ENCODE measurements at places on chromosomes 16 and 17. TPM values are rescaled to one million over a fixed set of nuclear protein-coding genes. Genes with fewer than 3 reads are reported as not detected.
A peak's percentile ranks its signal among the peaks of the same experiment; 100 is the strongest.

GRCh38 chr17:54785643-54786268 is 114.9 kb upstream of the TOM1L1 start:
- no peak for DNase-seq

GRCh38 chr16:80226499-80226898 is 314.3 kb upstream of the DYNLRB2 start:
- no peak for DNase-seq

DNA sequence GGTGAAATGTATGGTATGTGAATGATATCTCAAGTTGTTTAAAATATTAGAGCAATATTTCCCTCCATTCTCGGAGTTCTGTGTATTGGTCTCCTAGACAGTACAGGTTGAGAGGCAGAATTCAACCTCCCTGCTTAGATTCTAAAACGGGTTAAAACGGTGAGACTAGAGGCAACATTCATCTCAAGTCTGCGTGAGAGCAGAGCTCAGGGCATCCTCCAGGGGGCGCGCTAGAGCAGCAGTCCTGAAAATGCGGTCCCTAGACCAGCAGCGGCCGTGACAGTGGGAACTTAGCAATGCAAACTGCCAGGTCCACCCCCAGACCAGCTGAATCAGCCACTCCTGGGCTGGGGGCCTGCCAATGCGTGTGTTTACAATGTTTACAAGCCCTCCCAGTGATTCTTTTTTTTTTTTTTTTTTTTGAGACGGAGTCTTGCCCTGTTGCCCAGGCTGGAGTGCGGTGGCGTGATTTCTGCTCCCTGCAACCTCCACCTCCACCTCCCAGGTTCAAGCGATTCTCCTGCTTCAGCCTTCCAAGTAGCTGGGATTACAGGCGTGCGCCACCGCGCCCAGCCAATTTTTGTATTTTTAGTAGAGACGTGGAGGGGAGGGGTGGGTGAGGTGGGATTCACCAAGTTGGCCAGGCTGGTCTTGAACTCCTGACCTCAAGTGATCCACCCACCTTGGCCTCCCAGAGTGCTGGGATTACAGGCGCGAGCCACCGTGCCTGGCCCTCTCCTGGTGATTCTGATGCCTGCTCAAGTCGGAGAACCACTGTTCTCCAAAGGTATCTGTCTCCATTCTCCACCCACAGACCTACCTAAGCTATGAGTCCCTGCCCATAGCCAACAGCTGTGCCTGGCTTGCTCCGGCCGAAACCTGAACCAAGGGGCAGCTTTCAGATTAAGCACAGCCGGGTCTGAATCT is 24.2 kb downstream of the KLHL36 start:
- peak; percentile 82 for DNase-seq

- DNase-seq = no peak
These were observed 10.6 kb downstream of the ZSCAN10 start for GRCh38 chr16:3088450-3088849.

DNA sequence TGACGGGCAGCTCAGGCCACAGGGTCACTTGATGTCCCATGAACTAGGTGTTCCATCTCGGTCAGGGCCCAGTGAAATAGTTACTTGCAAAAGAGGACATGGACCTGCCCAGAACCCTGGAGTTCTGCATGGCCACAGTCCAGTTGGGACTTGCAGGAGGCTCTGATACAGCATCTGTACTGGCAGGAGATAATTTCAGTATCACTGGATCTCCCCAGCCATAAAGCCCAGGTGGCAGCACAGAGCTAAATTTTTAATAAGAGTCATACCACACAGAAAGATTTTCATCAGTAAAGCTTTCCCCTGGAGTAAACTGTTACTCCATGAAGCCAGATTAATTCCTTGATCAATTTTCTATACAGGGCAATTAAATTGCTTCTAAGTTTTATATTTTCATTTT is 18.0 kb upstream of the SLC16A5 start:
- DNase-seq = no peak

DNA sequence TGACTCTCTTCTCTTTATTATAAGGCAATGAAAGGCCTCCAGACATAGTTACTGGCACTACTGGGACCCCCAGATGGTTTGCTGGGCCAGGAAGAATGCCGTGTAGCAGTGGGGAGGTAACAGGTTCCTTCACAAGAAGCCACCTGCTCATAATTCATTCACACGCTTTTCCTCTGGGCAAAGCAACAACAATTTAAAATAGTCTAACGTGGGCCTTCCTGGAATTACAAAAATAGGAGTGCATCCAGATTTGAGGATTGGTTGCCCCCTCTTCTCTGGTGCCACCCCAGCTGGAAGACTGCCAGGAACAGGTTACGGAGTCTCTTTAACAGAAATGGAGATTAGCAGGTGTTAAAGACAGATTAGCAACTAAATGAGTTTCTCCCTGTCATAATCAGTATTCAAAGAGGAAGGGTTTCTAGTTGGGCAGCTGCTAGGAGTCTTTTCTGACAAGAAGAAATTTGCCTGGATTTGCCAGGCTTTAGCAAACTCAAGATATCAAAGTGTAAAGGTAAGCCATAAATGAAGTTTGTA is 409.6 kb downstream of the NPIPA8 start:
- no peak for DNase-seq

- DNase-seq = no peak
These were observed 17.5 kb downstream of the MYBBP1A start for GRCh38 chr17:4537451-4538235.

DNA sequence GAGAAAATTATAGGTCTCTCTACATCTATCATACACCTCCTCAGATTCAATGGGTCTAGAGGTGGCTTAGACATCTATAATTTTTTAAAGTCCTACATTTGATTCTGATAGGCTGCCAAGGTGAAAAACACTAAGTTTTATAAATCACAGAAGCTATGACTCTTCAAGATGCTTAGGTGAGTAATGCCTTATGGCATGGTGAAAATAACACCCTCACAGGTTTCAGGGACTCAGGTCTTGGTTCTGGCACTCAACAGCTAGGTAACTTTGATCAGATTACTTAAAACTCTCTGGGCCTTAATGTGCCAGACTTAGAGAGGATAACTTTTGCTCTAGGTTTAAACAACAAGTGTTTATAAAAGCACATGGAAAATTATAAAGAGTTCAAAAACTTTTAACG is 2.0 kb upstream of the COX10 start:
- no peak for DNase-seq

- DNase-seq = no peak
These were observed 9.3 kb downstream of the ANKS4B start for GRCh38 chr16:21242756-21243155.

DNA sequence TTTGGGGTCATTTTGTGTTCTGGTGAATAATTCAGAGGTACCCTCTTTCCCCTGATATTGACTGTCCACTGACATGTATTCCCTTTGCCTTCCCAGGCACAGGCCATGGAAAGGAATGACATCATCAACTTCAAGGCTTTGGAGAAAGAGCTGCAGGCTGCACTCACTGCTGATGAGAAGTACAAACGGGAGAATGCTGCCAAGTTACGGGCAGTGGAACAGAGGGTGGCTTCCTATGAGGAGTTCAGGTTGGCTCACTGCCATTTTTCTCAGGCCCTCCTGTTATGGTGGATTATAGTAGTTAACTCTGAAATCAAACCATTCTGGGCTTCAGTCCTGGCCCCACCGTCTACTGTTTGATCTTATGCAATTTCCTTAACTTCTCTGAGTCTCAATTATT is 1.6 kb upstream of the EFTUD2 start:
- no peak for DNase-seq

- no peak for DNase-seq
These were observed at the start of gene ENO3 for GRCh38 chr17:4950746-4951204. Gene ENO3 (plus strand): TSS chr17:4951119. CDS start chr17:4951830, 711 bp downstream.

DNA sequence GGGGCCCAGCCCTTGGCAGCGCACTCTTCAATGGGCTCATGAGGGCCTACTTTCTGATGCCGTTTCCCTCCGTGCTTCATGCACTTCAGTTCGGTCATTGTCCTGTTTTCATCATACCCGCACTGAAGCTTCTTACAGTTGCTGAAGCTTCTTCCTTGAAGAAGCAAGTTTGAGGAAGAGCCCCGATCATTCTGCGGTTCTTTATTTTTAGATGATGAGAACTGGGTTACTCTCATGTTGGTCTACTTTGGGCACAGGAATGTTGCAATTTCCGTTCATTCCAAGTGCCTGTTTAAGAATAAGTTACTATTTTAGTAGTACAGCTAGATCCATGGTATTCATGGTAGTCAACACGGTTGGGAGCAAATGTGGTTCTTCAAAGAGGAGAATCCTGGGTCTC is 587.7 kb upstream of the HSBP1 start:
- no peak for DNase-seq

DNA sequence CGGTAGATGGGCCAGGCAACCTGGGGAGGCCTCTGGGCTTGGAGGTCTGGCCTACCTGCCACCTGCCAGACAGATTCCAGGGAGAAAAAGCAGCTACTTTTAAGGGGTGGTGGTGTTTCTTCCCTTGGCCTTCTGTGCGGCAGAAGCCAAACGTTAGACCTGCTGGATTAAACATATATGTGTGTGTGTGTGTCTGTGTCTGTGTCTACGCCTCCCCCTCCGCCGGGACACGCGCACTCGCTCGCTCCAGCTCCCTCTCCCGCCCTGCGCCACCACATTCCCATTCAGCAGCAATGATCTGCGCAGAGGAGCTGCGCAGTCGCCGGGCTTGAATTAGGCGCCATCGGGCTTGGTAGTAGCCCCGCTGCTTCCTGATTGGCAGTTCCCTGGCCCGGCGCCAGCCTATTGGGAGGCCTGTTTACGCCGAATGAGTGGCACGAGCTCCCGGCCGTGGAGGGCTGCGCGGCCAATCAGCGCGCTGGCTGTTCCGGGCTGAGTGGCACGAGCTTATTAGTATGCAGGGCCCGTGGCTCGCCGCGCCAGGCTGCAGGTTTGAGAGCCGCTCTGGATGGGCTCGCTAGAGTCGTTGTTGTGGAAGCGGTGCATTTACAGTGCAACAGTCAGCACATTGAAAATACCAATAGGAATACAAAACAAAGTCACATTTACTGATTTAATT is at the start of gene BAHCC1:
Gene BAHCC1 (plus strand): TSS at position 537 of the 679 bp plus-strand sequence. CDS start 4,283 bp downstream, outside the sequence.
- peak; percentile 62 for DNase-seq

DNA sequence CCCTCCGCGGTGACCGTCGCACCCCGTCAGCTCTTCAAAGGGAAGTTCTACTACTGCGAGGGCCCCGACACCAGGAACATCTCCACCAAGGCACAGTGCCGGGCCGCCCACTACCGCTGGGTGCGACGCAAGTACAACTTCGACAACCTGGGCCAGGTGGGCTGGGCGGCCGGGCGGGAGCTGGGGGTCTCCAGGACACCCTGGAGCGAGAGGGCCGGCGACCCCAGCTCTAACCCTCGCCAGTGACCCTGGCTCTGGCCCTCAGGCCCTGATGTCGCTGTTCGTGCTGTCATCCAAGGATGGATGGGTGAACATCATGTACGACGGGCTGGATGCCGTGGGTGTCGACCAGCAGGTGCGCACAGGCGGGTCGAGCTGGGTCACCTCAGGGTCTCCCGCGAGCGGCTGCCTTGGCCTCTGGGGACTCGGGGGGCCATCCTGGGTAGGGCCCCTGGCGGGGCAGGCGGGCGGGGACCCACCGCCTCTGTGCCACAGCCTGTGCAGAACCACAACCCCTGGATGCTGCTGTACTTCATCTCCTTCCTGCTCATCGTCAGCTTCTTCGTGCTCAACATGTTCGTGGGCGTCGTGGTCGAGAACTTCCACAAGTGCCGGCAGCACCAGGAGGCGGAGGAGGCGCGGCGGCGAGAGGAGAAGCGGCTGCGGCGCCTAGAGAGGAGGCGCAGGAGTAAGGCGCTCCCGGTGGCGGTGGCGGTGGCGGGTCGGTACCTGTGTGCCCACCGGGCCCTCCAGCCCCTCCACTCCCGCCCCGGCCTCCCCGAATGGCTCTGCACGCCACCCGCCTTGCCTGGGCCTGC is 13.4 kb downstream of the TPSG1 start:
- no peak for DNase-seq

- no peak for DNase-seq
These were observed 43.2 kb upstream of the DNAJA2 start for GRCh38 chr16:47016700-47017133.

GRCh38 chr16:21997697-21998480 is 3.0 kb downstream of the PDZD9 start:
- no peak for DNase-seq

DNA sequence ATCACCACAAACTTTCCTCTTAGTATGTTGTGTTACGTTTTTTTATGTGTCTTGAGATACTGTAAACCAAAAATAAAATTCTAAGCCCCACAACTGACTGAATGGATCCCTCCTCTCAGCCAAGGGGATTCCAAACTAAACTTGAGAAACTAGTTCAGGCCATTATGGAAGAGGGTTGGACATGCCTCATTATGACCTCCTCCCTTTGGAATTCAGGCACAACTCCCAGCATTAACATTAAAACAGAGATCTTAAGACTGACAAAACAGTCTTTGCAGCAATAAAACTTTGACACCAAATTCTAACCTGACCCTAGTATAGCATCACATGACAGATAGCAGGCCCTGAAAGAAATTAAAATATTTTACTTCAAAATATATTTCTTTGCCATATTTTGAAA is 51.1 kb upstream of the SLC47A1 start:
- no peak for DNase-seq

- DNase-seq = no peak
These were observed 21.6 kb downstream of the SLC13A5 start for GRCh38 chr17:6691546-6691945.

DNA sequence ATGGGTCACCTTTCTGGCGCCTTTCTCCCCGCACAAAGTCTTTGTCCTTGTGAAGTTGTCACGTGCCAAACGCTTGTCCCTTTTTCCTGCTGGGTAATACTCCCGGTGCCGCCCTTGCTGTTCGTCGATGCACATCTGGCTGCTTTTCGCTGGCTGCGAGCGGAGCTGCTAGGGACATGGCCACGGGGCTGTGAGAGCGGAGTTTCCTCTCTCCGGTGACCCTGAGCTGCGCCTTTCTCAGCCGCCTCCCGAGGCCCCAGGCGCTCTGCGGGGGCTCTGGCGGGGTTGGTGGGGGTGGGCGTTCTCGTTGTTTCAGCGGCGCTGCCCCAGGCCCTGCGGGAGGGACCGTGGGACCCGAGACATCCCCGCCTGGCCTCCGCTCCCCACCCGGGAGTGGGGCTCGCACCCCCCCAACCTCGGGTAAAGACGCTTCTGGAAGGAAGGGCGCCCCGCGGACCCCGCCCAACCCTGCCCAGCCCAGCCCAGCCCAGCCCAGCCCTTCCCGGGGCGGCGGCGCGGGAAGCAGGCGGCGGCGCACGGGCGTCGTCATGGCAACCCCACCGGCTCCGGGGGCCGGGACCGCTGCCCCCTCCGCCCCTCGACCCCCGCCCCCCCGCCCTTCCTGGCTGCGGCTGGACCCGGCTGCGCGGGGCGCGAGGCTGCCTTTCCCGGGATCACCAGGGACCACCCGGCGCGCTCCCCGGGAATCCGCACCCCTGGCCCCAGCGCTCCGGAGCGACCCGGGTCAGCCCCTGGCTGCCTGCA is 12.3 kb downstream of the CHMP6 start:
- no peak for DNase-seq

- no peak for DNase-seq
These were observed 119.6 kb upstream of the CNTNAP4 start for GRCh38 chr16:76157629-76158028.

- no peak for DNase-seq
These were observed 42.4 kb upstream of the MYOCD start for GRCh38 chr17:12623220-12623848.

ATP2A1 gene
- 1.7 TPM for total RNA-seq

UNC13D gene
- total RNA-seq = 164 TPM

MMP28 gene
- total RNA-seq = 0.44 TPM

NT5M gene
- 24.0 TPM for total RNA-seq

RGS11 gene
- total RNA-seq = not detected

SLFN11 gene
- 21.0 TPM for total RNA-seq

CES5A gene
- total RNA-seq = not detected

KRT33B gene
- not detected for total RNA-seq

Data from T-helper 17 cell (primary cell).